ENCODE measurements at places on chromosomes 12 and 14. TPM values are rescaled to one million over a fixed set of nuclear protein-coding genes. Genes with fewer than 3 reads are reported as not detected.
A peak's percentile ranks its signal among the peaks of the same experiment; 100 is the strongest.

The NCKAP5L gene
- 34.1 TPM for total RNA-seq

The CCDC175 gene
- not detected for total RNA-seq

The ENDOU gene
- not detected for total RNA-seq

The NUAK1 gene
- 82.8 TPM for total RNA-seq

The ARHGEF25 gene
- total RNA-seq = 28.0 TPM

The LBHD2 gene
- total RNA-seq = not detected

The SIX1 gene
- total RNA-seq = under 0.01 TPM

The NKX2-1 gene
- total RNA-seq = not detected

The KRT79 gene
- not detected for total RNA-seq

The LMNTD1 gene
- total RNA-seq = not detected

The NYNRIN gene
- total RNA-seq = 11.6 TPM

DNA sequence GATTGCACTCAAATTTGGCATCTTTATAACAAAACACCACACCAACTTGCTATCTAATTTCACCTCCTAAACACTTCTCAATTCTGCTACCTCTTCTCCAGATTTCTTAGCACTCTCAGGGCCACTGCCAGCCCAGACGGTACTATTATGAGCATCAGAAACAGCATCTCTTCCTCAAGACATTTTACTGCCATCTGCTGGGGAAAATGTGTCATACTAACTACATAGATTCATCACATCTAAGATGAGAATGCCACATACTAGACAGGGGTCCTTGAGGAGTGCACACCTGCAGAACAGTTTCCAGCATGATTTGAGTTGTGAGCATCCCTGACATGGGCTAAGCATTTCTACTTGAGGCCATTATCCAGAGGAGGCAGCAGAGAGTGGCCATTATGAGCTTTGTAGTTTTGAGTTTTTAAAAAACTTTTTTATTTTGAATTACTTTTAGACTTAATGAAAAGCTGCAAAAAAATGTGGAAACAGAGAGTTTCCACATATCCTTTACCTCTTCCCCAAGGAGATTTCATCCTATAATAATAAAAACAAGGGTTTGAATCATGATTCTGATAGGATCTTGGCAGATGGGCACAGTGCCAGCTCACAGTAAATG, 15.1 kb upstream of the GRIP1 start:
- peak; percentile 66 for DNase-seq

GRCh38 chr12:16347391-16348298, at the start of gene MGST1:
TSS of gene MGST1 (plus strand) at chr12:16347645. CDS start at chr12:16354253, 6,608 bp downstream.
- peak; percentile 53 for DNase-seq

DNA sequence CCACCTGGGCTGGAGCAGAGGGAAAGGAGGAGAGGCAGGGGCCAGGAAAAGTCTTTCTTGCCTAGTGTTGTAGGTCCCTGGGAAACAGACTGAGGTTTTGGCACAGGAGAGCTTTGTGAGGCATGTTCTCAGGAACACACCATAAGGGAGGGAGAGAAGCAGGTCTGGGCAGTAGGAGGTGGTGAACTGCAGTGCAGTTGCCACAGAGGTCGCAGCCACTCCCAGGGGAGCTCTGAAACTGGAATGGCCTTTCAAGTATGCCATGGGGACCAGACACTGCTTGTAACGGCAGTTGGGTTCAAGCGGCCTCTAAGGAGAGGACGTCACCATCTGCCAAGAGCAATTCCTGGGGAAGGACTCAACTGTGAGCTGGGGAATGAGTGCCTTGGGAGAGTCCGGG, 35.4 kb upstream of the NKX2-8 start:
- DNase-seq = no peak

DNA sequence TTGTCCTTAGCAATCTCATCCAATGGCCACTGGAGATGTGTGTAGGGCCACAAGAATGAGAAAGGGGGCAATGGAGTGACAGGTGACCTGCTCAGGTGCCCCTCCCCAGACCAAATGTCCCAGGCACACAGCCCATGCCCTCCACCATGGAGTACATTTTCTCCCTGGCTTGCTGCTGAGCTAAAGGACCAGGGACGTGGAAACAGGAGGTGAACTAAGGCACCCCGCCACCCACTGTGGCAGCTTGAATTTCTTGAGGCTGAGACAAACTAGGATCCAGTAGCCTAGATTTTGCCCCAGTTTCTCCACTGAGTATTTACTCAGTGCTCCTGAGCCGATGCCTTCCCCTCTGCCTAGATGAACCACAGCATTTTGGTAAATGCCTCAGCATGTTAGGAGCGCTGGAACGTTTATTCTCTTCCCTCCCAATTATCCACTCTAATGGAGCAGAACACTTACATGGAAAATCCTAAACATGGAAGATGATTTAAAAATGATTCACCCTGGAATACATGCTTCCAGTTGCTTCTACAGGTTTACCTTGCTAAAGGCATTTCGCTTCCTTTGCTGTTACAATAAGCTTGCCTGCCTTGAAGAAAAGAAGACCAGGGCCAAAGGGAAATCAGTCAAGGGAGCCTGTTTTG, 198.0 kb downstream of the ZFP36L1 start:
- DNase-seq = no peak

GRCh38 chr12:26744697-26745440, 88.1 kb downstream of the ITPR2 start:
- peak; percentile 76 for DNase-seq

DNA sequence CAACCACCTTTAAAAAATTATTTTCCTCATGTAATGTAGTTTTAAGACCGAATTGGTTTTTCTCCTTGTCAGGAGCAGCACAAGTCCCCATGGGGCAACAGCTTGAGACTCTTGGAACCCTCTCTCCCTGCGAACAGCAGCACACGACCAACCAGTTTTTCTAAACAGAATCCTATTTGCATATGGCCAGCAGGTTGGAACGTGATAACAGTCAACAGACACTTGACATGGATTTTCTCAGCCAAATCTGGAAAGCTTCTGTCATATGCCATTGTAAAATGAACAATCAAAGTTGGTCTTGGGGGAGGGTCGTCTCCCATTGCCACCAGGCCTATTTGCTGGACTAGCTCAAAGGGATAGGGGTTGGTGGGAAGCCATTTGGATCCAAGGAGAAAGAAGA, 1915.0 kb upstream of the FLRT2 start:
- no peak for DNase-seq

DNA sequence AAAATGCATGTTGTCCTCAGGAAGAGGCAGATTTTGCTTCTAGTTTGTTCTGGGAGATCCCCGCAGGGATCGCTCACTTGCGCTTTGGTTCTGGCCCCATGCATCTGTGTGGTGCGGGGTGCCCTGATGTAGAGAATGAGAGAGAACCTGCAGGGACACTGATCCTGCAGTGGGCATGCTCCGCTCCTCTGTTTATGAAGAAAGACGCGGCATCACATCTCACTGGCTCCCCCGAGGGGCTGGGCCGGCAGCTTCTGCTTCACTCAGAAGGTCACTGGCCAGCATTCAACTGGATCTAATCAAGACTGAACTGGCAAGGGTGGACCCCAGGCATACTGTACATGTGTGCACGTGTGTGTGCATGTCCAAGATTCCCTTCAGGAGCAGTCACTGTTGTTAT, 164.2 kb downstream of the CALM1 start:
- no peak for DNase-seq

DNA sequence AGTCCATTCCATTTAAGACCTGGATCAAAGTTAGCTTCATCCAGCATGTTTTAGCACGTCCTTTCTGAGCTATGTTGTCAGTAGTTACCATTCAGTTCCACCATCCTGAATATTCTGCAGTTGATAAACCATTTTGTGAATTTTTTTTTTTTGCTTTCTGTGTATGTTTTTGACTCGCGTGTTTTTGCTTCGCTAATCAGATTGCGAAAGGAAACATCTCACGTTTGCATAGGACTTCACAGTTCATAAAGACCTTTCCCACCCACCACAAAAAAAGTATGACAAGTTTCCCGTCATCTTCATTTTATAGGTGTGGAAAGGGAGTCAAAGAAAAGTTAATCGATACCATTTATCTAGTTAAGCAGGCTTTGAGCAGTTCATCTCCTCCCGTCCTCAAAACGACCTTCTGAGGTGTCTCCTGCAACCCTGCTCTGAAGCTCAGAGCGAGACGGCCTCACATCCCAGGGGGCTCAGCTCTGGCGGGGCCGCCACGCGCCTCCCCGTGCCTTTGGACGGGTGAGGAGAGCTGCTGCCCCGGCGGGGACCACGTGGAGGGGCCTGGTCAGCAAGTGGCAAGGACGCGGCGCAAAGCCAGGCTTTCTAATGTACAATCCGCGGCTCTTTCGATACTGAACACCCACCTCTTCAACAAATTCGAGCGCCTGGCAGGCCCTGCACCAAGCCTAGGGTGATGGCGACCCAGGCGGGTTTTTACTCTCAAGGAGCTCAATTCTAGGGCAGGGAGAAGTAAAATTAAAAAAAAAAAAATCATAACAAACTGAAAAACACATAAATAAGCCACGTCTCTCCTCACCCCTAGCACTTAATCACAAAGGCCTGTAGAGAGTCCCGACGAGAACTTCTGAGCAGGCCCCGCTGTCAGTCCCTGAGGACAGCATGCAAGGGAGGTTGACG, 988 bp upstream of the TMEM263 start:
- peak; percentile 51 for DNase-seq

DNA sequence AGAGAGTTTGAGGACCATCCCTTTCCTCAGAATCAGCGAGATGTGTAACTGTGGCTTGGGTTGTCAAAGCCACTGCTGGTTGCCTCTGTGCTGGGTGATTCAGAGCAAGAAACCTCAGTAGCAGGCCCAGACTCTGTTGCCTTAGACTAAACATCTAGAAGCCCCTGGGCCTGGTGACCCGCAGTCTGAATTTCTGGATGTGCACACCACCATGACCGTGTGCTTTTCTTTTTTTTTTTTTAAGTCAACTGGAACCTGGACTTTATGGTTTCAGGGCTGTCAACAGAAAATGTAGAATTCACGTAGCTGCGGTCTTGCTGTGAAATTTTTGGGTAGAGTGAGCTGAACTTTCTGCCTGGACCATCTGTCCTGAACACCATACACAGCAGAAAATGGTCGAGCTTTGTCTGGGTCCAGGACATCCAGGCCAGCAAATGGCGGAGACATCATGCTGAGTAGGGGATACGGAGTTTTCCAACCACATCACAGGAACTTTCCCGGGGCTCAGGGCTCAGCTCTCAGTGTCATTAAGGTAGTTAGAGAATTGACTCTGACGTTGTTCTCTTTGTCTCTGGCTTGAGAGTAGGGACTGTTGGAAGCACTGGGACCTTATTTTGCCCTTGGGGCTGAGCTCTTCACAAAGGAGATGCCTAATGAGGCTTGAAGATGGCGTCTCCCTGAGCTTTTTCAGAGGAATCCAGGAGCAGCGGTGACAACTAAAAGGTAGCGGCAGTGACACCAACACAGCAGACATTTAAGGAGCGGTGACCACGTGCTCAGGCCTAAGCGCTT, 23.0 kb upstream of the BATF start:
- DNase-seq = no peak

DNA sequence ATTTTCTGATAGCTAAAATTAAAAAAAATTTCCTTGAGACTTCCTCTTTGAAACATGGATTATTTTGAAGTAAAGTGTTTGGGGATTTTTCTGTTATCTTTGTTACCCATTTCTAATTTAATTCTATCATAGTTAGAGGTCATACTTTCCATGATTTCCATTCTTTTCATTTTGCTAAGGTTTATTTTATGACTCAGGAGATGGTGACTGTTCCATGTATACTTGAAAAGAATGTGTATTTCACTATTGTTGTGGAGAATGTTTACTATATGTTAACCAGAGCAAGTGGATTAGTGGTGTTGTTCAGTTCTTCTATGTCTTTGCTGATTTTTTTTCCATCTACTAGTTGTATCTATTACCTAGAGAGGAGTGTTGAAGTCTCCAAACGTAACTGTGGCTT, 250.5 kb upstream of the PELI2 start:
- DNase-seq = no peak

GRCh38 chr12:52791271-52792184, 4.4 kb downstream of the KRT3 start:
- no peak for DNase-seq

DNA sequence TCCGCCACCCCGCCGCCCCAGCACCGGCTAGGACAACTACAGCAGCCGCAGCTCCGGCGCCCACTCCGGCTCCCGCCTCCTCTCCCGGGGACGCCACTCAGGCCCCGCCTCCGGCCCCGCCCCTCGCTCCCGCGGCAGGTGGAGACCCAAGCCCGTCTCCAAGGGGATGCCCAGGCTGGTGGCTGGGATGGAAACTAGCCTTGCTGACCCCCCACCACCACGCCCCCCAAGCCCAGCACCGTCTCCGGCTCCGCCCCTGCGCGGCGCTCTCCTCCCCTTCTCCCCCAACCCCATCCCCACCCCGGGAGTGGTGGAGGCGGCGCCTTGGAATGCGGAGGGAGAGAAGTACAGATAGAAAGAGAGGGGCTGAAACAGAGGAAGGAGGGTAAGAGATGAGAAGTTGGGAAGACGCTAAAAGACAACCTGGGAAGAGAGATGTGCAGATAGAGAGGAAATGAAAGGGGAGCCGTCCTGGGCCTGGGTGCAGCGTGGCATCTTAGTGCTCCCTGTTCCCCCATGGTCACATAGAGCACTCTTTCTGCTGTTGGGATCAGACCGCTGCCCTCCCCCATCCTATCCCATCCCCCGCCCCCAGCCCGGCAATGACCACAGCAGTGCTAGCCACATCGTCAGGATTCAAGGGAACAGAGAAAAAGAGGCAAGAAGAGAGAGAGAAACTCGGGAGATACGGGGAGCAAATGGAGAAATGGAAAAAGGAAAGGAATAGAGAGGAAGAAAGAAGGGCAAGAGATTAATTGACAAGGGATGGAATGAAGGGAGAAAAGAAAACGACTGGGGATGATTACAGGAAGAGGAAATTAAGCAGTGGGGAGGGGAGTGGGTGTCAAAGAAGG, at the start of gene ITGA7:
TSS of gene ITGA7 (minus strand) at position 64 of the 854 bp plus-strand sequence. CDS start 222 bp downstream, outside the sequence.
- DNase-seq = no peak

DNA sequence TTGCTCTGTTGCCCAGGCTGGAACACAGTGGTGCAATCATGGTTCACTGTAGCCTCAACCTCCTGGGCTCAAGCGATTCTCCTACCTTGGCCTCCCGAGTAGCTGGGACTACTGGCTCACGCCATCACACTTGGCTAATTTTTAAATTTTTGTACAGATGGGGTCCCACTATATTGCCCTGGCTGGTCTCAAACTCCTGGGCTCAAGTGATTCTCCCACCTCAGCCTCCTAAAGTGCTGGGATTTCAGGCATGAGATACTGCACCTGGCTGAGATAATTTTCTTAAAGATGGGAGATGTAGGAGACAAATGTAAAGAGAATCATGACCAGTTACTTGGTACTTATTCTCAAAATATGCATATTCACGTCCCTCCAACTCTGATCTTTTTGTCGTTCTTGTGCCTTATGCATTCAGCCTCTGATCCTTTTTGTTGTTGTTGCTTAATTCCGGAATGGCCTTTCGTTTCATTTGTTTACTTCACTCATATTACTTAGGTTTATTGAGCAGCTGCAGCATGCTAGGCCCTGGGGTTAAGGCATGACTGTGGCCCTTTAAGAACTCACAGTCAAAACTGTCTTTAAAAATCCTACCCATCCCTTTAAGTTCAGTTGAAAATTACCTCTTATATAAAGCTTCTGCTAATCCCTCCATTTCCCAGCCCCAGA, 8.9 kb downstream of the RBMS2 start:
- DNase-seq = peak; percentile 66

DNA sequence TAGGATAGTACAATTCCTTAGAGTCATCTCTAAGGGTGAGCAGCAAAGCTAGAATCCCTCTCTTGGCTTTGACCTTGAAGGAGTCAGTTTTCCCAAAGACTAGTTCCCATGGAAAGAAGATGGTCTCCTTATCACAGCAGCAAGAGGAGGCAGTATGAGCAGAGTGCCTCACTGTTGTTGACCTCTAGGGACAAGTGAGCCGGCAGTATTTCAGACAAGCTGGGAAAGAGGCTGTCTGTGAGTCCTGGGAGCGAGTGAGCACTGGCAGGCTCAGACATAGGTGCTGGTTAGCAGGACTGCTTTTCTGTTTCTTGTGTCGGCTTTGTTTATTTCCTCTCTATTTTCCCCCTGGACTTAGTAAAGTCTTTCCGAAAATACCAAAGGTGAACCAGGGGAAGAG, 60.7 kb downstream of the NTF3 start:
- no peak for DNase-seq

GRCh38 chr12:95197636-95198035, 19.6 kb downstream of the FGD6 start:
- no peak for DNase-seq
